ENCODE measurements at places on chromosomes 7 and 10. TPM values are rescaled to one million over a fixed set of nuclear protein-coding genes. Genes with fewer than 3 reads are reported as not detected.

Gene SPDYE8
- total RNA-seq, result not detected

Gene OR6V1
- not detected for total RNA-seq

Gene SRRM3
- total RNA-seq, result 0.24 TPM

Gene KLF14
- total RNA-seq, result not detected

Gene CCDC126
- total RNA-seq, result 9.2 TPM

Gene LEP
- total RNA-seq, result 0.24 TPM

Gene SPDYE1
- not detected for total RNA-seq

Gene ADAP1
- 18.3 TPM for total RNA-seq

Gene NUTM2A
- 0.24 TPM for total RNA-seq
